ENCODE measurements at places on chromosomes 4 and X.

DNA sequence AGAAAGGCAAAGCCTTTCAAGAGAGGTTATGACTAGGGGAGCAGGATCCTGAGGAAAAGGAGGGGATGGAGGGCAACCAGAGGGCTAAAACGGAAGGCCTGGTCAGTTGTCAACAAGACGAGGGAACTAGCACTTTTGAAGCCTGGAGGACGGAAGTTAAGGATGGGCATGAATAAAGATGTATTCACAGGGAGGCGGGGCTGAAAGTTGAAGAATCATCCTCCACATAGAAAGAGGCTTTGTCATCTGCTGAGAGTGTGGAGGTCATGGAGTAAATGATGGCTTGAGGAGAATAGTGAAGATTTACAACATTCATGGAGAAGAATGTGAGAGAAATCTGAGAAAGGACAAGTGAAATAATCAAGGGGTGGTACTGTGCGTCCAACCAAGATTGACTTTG is 137.5 kb downstream of the MAGEB17 start:
- DNase-seq: no peak

GRCh38 chrX:118948270-118948669 is 26.1 kb upstream of the LONRF3 start:
- no peak for DNase-seq

DNA sequence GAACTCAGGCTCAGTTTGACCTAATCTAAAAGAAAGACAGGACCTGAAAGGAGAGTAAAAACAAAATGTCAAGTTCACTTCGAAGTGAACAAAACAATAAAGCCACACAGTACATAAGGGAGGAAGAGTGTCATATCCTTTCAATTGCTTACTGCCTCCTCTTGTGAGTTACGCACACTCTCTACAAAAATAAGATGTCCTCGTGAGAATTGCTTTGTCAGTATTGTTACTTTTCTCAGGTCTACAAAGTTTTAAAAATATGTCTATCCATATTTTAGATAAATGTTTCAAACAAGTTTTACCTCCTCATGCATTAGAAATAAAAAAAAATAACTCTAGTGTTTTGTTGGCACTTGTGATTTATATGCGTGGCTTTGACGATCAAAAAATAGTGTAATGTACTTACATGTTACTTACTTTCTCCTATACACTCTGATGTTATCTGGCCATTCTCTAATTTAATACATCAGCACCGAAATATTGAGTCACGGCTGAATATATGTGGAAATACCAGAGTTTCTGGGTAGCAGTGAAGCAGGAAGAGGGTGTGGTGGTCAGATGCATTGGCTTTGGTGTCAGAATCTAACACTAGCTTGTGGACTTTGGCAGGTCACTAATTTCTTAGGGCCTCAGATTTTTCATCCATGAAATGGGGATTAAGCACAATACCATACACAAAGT is 8.1 kb upstream of the MRPL1 start:
- no peak for DNase-seq

GRCh38 chr4:77418333-77418732 is 187.3 kb upstream of the CXCL13 start:
- DNase-seq: no peak

DNA sequence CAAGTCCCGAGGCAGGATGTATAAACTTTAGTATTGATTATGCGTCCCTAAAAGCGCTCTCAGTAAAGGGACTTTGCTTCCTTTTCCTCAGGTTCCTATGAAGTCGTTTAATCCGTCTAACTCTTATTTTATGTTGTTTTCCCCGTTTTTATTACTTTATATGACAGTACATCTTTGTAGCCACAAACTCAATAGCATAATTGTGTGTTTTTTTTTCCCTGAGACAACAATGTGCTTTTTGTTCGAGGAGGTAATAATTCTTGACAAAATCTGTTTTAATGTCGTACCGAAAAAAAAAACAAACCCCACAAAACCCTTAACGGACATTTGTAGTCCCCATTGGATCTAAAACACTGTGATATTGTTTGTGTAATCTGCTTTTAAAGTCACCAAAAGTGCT is 17.9 kb upstream of the PPP2R3B start:
- DNase-seq: no peak

GRCh38 chrX:123455693-123456092 is 271.6 kb downstream of the GRIA3 start:
- no peak for DNase-seq

DNA sequence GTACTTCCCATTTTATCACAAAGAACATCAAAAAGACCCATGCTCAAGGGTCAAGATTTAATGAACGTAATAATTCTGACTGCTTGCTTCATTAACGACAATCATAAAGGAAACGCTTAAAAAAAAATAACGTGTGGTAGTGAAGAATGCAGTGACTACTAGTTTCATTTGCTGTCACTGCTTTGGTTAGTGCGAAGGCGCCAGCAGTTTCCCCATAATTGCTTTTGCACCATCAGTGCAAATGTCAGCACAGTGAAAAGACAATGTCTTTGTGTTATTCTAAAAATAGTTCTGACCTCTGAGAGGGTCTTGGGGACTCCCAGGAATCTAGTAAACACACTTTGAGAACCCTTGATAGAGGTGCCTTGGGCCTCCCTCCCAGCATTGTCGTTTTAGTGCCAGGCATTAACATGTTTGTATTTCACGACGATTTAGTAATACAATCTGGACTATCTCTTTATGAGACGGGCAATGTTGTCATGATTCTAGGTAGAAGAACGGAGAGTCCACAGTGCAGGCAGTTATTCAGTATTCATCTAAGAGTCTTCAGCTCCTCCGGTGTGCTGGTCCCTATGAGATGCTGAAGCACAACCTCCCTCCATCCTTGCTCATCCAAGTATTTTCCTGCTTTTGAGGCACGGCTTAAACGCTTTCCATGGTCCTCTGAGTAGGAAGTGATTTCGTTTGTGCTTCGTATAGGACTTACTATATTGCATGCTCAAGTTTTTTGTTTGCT is 71.0 kb downstream of the AFF1 start:
- DNase-seq: peak; percentile 34

GRCh38 chr4:168535689-168536088 is 38.8 kb downstream of the PALLD start:
- DNase-seq: no peak

GRCh38 chr4:154942176-154942575 is 161.1 kb downstream of the RBM46 start:
- DNase-seq: no peak

DNA sequence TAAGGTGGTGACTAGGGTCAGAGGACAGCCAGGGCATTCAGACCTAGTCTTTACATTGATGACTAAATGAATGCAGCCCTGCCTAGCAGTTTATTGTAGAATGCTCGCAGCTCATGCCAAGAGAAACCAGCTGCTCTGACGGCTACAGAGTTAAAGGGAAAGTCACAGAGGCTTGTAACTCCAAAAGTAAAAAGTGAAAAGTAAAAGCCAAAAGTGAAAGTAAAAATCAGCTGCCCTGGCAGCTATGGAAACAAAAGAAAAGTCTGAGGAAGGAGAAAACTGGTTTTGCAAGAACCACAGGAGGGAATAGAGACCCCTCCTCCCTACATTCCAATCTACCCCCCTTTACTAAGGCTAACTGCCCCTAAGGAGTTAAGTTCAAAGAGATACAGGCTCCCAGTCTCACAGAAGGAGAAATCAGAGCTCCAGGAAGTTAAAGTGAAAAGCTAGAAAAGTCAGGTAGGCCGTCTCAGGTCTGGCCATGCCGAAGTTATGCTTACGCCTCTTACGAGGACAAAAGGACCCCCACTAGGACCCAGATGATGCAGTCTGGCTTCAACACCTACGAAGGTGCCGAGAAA is 6.0 kb downstream of the GAGE10 start:
- DNase-seq: peak; percentile 17

- DNase-seq: no peak
Observed at GRCh38 chrX:545452-545885, 85.1 kb upstream of the SHOX start.

DNA sequence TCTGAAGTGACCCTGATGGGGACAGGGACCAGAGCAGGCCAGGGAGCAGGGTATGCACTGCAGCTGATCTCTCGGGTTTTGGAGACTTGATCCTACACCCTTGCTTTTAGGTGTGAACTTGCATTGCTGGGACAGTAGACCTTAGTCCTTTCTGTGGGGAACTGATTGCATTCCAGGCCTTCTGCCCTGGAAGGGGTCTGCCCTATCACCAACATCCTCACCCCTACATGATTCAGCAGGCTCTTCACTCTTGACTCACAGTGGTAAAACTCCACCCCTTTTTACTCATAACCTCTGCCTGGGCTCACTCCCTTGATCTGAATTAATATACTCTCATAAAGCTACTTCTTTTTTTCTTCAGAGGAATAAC is 6.6 kb upstream of the DDX60L start:
- DNase-seq: no peak

DNA sequence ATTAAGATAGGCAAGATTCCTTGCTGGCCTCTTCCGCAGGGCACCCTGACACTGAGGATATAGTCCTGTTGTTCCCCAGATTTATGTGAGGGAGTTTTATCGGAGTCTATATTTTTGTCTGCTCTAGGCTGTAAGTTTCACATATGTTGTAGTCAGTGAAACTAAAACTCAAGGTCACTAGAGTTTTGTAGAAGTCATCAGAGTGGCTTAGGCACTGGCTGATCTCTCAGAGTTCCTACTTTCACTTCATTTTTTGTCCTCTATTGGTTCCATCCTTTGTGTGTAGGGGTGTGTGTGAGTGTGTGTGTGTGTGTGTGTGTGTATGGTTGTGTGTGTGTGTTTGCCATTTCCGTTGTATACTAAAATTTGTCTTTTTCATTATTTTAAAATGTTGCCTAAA is 577.5 kb downstream of the IQCM start:
- DNase-seq: no peak

GRCh38 chr4:85761803-85762528 is 287.0 kb downstream of the ARHGAP24 start:
- DNase-seq: no peak

GRCh38 chr4:38939165-38939564 is 71.6 kb downstream of the FAM114A1 start:
- no peak for DNase-seq

DNA sequence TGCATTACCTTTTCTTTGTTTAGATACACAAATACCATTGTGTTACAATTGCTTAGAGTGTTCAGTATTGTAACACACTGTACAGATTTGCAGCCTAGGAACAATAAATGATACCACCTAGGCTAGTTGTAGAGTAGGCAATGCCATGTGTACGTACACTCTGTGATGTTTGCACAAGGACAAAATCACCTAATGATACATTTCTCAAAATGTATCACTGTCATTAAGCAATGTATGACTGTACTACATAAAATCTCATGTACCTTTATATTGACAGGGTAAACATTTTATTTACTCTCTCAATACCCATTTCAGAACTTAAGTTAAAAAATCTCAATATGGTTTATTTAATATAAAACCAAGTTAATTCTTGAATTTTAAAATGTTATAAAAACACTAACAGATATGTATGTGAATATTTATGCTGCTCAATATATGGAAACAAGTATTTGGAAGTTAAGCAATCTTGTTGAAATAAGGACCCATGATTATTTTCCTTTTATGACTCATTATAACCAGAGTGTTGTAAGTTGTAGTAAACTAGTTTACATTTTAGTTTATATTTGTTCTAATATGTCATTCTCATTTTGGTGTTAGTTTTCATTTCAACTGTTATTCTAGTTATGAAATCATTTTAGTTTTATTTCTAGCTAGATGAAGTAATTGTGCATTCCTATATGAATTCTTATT is 409.2 kb downstream of the TLL1 start:
- DNase-seq: no peak

DNA sequence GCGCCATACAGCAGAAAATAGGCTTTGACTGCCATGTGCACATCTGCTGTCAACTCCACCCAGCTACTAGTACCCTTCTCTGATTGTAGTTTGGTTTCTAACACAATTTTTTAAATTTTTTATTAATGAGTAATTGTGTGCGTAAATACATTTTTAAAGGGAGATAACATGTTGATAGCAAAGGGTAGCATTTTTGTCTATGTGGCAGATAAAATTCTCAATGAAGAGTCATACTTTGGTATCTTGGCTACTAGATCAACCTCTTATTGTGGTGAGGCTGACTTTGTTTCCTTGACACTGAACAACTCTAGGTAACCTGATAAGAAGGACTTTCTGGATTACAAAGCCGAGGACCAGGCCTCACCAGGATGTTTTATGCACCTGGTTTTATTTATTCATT is 9.5 kb downstream of the ADH4 start:
- no peak for DNase-seq

DNA sequence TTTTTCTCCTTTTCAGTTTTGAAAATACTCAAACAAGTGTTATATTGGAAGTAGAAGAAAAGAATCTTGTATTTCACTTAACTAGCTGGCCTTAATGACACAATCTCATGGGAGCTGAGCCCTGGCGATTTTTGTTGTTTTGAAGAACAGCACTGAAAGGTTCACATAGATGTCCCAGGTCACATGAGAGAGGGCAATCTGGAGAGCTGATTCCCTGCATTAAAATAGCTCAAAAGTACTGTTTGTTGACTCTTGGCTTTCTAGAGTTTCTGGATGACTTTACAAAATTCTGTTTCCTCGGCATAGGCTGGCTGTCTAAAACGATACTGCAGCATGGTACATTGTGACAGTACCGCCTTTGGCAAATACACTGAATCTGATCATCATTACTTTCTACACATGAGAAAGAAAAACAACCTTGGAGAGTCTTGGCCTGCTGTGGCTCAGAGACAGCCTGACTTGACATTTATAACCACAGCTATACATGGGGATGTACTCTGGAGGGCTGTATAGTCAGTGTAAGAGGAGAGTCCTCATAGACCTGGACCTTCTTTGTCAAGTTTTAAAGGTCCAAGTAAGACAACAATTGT is 119.8 kb upstream of the PDLIM3 start:
- DNase-seq: no peak

DNA sequence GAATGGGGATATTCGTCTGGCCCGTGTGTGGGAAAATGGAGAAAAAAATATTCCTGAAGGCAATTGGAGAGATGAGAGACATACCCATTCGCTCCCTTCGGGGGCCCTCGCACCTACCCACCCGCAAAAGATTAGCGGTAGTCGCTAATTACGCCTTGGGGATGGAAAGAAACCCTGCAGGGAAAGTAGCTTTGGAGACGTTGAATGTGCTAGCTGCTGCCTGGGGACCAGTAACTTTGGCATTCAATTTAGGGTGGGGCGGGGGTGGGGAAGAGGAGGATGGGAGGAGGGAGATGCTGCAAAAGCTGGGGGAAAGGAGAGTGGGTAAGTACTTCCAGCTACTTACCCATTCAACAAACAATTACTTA is 407 bp upstream of the ZC4H2 start:
- DNase-seq: no peak

GRCh38 chr4:146029147-146029546 is 90.5 kb upstream of the ZNF827 start:
- no peak for DNase-seq
